ENCODE measurements at places on chromosomes 3 and 15.

- DNase-seq, result no peak
These were observed 203.5 kb upstream of the ZBTB20 start for GRCh38 chr3:115350606-115351005.

GRCh38 chr3:37703626-37704025 lies 158.1 kb upstream of the CTDSPL start:
- no peak for DNase-seq

GRCh38 chr3:37640636-37641375 lies 220.9 kb upstream of the CTDSPL start:
- no peak for DNase-seq

DNA sequence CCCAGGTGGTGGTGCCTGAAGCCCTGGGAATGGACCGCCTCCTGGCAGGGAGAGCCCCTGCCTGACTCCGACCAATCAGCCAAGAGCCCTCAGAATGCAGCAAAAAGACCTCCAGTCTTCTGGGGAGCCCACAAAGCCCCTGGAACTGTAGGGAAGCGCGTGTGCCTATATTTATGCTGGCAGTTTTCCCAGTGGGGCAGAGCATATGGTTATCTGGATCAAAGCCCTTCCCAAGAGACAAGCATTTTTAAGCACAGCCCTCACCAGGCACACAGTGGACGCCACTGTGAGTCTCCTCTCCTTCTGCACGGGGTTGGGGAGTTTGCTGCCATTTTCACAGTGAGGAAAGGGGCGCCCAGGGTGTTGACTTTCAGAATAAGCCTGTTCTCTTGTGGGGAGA lies 80.9 kb upstream of the RPL32 start:
- DNase-seq, result no peak

- DNase-seq, result no peak
These were observed 234.8 kb upstream of the NR2E3 start for GRCh38 chr15:71575474-71576045.

GRCh38 chr3:15319575-15319974 lies 12.8 kb downstream of the SH3BP5 start:
- DNase-seq, result no peak

GRCh38 chr3:172070269-172070668 lies 30.9 kb downstream of the FNDC3B start:
- no peak for DNase-seq

- DNase-seq, result no peak
These were observed 133.6 kb downstream of the NSMCE3 start for GRCh38 chr15:29135702-29136646.

DNA sequence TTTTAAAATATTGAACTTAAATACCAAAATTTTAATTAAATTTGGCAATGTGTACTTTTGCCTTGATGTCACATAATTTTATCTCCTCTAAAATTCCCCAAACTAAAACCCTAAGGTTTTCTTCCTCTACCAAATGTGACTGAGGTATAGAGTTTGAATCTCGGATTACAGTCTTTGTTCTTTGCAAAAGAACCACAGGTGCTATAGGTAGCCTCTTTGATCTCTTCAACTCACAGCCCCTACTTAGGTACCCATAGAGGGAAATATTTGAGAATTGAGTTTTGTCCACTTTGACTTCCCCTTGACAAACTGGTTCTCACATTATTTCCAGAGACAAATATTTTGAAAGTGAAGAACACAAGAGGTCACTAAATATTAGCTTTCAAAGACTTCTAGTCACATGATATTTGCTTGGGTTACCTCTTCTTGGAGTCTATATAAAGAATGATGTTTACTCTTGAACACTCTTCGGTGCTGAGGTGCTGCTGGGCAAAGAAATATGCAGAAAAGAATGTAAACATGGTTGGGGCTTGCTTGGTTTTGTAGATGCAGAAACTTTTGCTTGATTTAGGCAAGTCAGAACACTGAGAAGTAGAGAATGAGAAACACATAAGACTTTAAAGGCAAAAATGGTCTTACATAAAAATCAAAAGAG lies 120.8 kb upstream of the MCTP2 start:
- DNase-seq, result no peak

DNA sequence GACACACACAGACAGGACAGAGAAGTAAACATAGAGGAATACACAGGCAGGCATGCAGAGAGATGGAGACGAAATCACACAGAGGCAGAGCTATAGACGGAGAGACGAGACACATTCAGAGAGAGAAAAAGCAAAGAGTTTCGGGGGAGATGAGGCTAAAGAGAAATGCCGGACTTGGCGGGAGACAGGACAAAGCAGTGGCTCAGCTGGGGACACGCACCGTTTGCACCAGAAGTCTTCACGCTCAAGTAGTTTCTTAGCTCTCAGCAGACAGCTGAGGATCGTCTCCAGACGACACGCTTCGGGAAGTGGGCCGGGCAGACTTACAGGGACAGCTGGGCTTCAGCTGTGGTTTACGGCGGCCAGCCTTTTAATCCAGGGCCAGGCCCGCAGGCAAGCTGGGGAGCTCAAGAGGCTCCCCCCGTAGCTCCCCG lies 56.2 kb upstream of the DLG1 start:
- no peak for DNase-seq

DNA sequence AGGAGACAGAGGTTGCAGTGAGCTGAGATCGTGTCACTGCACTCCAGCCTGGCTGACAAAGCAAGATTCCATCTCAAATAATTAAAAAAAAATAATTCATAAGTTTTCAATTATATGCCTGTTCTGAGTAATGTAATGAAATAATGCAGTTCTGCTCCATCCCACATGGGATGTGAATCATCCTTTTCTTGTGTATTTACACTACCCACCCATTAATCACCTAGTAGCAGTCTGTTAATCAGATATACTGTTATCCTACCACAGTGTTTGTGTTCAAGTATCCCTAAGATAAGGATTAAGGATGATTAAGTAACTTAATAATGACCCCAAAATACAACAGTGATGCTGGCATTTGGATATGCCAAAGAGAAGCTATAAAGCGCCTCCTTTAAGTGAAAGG lies 38.8 kb downstream of the PIGB start:
- DNase-seq, result no peak

DNA sequence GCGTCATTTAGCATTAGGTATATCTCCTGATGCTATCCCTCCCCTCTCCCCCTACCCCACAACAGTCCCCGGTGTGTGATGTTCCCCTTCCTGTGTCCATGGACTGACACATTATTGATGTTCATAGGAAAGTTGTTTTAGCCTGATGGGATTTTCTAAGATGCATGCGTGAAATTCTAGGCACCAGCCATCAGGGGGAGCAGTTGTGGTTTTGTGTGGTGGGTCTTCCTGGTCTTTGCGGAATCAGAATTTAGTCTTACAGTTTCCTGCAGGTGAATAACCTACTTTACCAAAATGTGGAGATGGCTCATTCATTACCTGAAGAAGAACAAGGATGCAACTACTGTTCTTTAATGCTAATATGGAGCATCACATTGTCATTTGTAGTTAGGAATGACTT lies 455.0 kb upstream of the THBS1 start:
- peak; percentile 42 for DNase-seq

DNA sequence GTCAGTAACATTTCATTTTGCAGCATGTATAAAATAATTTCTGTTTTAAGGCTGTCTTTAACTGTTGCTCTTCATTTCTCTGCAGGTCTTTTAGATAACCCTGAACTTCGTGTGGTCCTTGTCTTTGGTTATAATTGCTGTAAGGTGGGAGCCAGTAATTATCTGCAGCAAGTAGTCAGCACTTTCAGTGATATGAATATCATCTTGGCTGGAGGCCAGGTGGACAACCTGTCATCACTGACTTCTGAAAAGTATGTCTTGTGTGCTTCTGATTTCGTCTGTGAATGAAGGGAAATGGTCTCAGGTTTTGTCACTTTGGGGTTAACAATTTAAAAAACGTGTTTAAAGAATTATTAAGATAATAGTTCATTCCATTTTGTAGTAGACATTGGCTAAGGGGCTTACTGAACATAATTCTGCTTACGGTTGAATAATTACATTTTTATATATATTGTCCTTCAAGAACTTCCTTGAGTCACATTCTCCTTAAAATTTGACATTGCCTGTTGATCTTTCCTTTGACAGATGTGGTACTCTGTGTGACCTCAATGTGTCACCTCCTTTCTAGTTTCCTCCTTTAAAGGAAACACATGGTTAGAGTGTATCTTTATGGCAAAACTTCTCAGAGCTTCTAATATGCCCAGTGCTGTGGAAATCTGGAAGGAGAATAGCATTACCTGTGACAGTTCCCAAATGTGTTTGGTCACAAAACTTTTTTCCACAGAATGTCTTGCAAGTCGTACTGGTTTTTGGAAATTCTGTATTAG lies 26.3 kb downstream of the FBXO22 start:
- DNase-seq, result no peak

DNA sequence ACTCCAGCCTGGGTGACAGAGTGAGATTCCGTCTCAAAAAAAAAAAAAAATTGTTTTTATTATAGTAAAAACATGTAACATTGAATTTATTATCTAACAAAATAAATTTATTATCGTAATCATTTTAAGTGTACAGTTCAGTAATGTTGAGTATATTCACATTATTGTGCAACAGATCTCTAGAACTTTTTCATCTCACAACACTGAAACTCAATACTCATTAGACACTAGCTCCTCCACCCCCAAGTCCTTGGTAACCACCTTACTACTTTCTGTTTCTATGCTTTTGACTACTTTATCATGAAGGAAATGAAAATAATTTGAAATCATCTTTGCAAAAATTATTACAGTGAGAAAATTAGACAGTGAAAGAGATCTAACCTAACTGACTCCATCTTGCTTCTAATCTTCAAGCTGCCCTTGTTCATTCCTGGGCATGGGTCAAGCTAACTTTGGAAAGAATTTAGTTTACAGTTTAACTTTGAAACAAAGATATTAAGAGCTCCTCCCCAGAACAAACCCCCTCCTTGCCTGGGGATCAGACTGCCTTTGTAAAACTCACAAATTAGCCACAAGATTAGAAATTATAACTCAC lies 15.0 kb upstream of the FYCO1 start:
- DNase-seq, result no peak

GRCh38 chr3:130609166-130609979 lies 92.4 kb downstream of the COL6A6 start:
- no peak for DNase-seq

- no peak for DNase-seq
These were observed 1.6 kb downstream of the OXTR start for GRCh38 chr3:8767667-8768363.

DNA sequence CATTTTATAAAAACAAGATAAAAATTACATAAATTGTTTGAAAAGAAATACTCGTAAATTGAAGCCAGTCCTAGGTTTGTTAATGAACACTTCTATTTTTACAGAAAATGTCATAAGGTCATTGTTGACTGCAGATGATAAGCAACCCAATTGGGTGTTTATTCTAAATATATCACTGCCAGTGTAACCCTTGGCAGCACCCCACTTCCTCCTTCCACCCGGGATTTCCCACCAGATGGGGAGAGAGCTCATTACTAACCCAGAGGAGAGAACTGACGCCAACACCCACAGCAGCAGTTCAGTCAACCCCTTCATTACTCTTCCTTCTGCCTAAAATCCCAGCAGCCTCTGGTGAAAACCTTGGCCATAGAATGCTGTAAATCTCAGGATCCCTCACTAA lies 307.6 kb downstream of the GAP43 start:
- no peak for DNase-seq

GRCh38 chr3:171393032-171393744 lies 67.0 kb downstream of the TNIK start:
- peak; percentile 84 for DNase-seq

DNA sequence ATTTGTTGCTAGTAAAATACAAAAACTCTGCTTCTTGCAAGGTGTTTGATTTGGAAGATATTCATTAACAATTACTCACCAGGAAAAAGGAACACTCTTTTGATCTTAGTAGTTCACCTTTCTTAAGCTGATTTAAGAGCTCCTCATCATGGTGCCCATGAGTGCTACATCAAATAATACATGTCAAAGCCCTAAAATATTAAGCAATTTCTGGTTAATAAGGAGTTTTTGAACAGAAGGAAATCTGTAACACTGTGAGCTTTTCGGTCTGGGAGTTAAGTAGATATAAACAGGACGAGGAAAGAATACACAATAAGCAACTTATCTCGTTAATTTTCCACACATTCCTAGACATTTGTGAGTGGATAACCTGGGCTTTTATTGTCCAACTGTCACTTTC lies 83.9 kb upstream of the DCBLD2 start:
- no peak for DNase-seq

- DNase-seq, result peak; percentile 64
These were observed 66.7 kb upstream of the GATA2 start for GRCh38 chr3:128559486-128560225.

DNA sequence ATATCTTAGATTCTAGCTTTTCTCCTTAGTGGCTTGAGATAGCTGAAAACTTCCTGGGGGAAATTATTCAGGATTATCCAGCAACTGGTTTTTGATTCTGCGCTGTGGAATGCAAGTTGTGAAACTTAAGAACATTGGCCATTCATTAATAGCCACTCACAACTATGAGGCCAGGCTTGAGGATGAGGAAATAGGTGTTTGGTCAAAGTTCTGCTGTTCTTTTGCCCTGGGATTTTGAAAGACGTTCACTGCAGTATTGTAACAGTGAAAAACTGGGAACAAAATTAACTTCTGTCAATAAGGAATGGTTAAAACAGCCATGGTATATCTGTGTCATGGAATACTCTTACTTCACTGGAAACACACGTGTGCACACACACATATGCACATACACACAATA lies 44.1 kb downstream of the CTXND1 start:
- no peak for DNase-seq

DNA sequence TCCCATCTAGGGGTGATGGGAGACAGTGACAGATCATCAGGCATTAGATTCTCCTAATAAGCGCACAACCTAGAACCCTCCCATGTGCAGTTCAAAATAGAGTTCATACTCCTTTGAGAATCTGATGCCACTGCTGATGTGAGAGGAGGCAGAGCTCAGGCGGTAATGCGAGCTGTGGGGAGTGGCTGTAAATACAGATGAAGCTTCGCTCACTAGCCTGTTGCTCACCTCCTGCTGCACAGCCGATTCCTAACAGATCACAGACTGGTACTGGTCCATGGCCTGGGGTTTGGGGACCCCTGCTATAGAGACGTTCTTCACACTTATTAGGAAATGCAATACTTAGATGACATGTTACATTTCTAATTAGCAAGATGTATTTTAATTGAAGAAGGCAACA lies 154.4 kb downstream of the CBLB start:
- DNase-seq, result no peak

GRCh38 chr3:10281951-10282350 lies 10.8 kb downstream of the GHRL start:
- no peak for DNase-seq

- peak; percentile 67 for DNase-seq
These were observed 6.9 kb downstream of the CP start for GRCh38 chr3:149214702-149215101.

GRCh38 chr15:38127306-38127771 lies 125.3 kb upstream of the SPRED1 start:
- DNase-seq, result no peak

DNA sequence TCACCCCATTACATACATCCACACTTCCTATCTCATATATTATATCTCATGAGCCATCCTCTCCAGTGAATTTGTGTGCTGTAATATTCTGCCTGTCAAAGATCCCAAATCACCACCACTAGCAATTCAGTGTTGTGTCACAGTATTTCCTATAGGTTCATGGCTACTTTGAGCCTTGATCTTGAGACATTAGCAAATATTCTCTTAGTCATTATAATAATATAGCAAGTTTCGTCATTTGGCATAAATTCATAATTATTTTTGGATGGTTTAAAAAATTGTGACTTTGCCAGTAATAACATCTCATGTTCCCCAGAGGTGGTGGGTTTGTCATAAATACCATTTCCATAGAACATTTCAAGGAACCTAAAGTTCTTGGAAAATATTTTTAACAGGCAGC lies 47.7 kb downstream of the CMSS1 start:
- no peak for DNase-seq

GRCh38 chr15:23750776-23751175 lies 63.7 kb upstream of the NDN start:
- no peak for DNase-seq

Data from NCI-H2081 (cell line).